Activated T-cell treated with anti-CD3 and anti-CD28 coated beads for 48 hours (primary cell): ENCODE measurements at places on chromosomes 6 and 20.
A peak's percentile ranks its signal among the peaks of the same experiment; 100 is the strongest.

DNA sequence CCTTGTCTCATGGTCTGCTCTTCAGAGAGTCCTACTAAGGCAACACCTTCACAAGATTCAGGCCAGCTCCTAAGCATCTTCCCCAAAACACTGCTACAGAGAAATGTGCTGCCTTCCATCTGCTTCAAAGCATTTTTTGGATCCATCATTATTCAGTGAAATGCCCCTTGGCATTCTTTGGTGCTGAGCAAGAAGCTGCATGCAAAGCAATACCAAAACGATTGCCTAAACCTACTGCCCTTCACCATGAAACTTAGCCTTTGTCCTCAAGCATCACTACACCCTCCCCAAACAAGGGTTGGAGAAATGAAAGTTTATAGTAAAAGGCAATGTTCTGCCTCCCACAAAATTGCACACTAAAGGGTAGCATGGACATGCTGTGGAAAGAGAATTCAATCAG is 93.5 kb downstream of the SNAP25 start:
- DNase-seq, result no peak

- DNase-seq, result no peak
Observed at GRCh38 chr20:53876956-53877355, 193.4 kb downstream of the BCAS1 start.

GRCh38 chr20:23484081-23484480 is 6.8 kb upstream of the CST8 start:
- DNase-seq, result no peak

- DNase-seq, result no peak
Observed at GRCh38 chr6:169168302-169168630, 85.4 kb downstream of the THBS2 start.

DNA sequence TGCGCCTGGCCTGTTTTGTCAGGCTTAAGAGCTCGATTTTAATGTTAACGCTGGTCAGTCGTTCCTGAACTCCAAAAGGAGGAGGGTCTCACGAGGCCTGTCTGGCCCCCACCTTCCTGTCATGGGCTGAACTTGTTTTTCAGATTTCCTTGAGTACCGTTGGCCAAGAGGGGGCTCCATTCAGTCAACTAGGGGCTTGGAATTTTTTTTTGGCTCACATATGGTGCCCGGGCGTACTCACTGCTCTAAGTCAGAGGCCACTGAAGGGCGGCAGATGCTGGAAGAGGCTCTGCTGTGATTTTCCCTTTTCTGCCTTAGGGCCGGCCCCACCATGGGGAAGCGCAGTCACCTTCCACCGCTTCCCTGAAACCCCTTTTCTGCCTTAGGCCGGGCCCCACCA is 6.9 kb upstream of the BIRC7 start:
- DNase-seq, result no peak

DNA sequence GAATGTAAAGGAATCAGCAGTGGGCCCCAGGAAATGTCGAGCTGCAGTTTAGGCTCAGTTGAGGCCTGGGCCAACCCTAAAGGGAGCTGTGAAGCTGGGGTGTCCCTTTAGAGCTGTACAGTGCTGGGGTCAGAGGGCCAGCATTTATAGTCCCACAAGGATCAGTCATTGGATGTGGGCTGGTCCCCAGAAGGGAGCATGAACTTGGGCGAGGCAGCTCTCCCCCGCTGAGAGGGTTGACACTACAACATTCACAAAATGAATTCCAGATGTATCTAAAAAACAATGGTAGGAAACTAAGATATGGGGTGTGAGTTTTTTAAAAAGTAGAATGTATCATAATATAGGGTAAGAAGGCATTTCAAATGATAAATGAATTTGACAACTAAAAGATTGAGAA is 29.7 kb upstream of the TMX4 start:
- no peak for DNase-seq

GRCh38 chr6:75205776-75206575 is at the start of gene COL12A1:
COL12A1 (minus strand) TSS chr6:75206053; CDS start chr6:75202792, 3,261 bp downstream.
- no peak for DNase-seq

DNA sequence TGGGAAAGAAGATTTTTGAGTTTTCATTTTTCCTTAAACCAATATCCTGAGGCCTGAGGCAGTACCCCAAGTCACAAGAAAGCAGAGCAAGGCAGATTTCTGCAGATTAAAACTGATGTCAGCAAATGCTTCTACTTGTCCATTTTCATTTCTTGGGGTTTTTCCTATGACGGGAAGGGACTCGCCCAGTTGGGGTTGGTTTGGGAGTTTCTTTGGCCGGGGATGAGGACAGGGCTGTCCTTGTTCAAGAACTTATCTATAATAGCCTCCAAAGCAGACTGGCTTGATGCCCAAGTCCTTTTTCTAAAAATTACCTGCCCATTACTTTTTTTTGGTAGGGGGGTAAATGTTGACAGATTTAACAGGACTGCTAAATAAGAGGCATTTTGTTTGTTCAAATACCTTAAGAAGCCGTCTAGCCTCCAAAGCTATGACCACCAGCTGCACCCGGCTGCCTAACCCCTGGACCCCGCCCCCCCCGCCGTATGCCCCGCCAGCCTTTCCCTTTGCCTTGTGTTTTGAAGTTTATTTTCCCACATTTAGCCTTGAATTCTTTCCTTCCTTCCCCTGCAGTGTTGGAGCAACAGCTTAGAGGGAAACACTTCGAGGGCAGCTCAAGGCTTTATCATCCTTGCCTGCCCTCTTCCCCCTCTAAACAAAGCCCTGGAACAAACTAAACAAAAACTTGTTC is 2.5 kb downstream of the KCNK5 start:
- DNase-seq, result no peak

- no peak for DNase-seq
Observed at GRCh38 chr6:123777563-123777962, 26.1 kb upstream of the NKAIN2 start.

DNA sequence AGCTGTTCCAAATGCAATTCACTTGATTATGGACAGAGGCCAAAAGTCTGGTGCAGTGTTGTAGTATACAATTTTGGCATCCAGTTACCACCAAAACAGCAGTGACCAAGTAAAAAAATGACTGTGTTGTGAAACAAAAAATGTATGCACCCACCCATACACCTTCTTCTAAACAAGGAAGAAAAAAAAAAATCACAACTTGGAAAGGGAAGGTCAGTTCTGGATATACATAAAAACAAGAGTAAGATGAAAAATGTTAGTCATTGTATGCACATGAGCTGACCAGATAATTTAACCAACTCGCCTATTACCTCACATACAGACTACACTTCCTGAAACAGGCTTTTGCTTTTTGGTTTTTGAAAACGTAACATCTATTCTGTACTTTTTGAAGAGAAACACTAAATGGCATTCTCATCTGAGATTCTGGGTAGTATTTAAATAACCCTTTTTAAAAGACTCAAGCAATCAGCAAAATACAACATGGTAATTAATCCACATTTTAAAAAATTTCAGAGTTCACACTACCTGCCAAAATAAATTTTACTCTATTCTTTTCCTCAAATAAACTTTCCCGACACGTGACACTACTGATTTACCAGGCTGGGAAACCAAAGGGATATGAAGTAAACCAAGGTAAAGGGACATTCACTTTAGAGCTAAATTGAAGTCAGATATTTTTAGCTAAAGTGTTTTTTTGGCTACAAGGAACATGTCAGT is 141.6 kb upstream of the SHLD1 start:
- no peak for DNase-seq

GRCh38 chr6:42962502-42963178 is 2.1 kb downstream of the GNMT start:
- no peak for DNase-seq

DNA sequence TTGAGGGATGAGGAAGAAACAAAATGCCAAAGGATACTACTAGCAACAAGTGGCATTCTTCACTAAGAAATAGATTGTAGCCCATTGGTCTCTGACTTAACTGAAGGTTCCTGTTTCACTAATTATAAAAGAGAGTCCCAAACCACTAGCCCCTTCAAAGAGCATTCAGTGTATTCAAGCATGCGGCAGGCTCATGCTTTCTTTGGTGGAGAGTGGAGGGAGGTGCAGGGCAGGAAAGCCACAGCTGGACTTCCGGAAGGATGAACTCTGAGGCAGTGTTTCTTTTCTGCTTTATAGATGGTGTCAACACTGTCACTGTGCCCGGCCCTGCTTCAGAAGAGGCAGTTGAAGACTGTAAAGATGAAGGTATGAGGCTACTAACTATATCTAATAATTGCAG is 636.1 kb downstream of the KIF16B start:
- DNase-seq, result no peak

DNA sequence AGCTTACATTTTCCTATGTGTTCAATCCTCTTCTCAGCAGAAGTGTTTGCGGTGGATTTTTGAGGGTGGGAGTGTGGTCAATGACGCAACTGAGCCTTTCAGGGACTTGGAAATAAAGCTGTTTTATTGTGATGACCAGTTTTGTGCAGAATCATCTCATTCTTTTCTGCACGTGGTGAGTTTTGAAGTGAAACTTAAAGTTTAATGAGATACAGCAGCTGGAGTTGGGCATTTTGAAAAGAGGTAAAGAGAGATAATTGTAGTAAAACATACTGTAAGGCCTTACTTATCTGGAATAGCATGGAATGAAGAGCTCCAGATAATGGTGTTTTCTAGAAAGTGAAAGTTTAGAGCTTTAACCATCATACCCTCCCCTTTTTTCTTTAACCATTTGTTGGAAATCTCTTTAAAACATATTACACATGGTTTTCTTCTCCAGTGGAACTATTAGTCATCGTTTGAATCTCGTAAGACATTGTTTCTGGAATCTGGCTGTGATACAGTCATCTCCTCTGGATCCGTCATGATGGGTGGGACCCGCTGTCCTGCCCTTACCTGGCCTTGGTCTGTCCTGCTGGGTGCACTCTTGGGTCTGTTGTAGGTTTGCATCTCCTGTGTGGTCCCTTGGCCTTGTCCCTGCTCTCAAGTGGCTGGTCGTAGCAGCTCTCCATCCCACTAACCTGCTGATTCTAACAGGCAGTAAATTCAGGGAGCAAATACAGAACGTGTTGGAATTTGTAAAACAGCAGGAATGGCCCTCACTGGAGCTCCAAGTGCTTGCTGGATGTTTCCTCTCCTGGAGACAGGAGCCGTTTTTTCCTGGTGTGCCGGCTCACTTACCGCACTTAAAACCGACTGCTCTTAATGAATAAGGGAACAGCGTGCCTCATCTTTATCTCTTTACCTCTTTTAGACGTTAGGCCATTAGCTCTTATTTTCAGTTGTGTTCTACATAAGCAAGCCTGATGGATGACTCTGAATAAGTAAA is 29.8 kb downstream of the UST start:
- DNase-seq, result no peak

DNA sequence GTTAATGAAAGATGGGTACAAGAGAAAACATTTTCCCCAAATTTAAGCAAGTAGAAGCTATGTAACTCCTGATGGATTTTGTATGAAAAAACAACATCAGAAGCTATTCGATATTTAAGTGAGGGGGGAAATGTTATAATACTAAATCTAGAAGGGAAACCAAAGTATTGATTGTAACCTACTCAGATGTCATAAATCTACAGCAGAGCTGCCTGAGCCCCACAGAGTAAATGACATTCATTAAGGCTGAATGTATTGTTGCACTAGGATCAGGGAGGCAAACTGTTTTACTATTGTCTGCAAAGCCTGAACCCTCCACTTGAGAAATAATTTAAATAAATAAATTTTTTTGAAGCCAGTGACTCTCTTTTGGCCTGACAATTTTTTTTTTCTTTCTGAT is 19.3 kb downstream of the ANKRD6 start:
- DNase-seq, result no peak

DNA sequence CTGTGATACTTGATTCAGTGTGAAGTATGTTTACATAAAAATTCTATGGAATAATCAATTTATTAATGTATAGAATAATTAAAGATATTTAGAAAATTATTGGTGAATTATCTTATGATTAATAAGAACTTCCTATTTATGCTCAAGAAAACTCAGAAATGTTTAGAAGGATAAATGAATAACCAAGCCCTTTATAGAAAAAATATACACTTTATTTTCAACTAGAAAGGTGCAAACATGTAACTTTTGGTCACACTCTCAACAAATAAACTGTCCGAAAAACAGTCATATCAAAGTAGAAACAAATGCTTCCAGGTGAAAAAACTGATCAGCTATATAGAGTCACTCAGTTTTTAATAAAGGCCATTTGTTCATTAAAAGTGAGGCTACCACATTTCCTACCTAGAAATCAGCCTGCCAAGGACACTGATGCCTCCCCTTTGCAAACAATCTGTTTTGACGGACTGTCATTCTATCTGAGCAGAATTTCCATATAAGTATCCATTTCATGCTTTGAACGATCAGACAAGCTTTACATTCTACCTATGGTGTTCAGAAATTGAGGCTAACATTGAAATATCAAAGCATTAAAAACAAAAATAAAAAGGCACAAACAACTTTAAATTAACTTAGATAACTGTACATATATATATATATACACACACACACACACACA is 3.0 kb downstream of the CCN2 start:
- DNase-seq, result no peak

DNA sequence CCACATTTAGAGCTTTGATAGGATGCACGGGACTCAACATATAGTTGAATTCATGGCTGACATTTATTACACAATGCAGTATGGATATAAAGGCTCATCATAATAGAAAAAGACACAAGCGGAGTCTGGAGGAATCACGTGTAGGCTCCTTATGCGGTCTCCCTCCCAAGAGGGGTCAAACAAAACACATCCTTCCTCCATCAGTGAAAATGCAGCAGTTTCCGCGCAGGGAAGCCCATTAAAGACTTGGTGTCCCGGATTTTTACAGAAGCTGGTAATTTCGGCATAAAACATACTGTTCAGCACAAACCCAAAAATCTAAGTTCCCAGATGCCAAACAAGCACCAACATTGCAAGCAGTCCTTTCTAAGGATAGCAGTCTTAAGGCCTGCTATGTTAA is 1.1 kb downstream of the USP45 start:
- DNase-seq, result no peak

DNA sequence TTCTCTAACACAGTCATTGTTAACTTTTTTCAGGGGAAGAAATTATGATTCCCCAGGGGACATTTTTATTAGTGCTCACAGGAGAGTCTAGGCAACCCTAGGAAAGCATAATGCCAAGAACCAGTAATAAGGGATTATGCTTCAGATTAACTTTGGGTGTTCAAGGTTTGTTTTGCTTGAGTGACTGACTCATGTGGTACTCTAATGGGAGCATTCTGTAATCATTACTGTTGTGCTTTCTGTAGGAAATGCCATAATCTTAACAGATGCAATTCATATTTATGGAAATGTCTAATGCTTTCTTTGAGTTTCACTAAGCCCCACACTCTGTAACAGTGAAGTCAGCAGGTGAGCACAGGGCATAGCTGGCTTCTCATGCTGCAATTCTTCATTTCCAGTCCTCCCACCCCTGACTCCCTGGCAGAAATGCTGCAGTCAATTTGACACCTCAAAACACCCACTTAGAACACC is 263.4 kb upstream of the MAN1A1 start:
- DNase-seq, result no peak

- DNase-seq, result no peak
Observed at GRCh38 chr20:46000262-46000996, 8.3 kb upstream of the MMP9 start.

GRCh38 chr20:37651932-37652331 is 41.9 kb upstream of the CTNNBL1 start:
- peak; percentile 35 for DNase-seq

GRCh38 chr6:5201271-5201670 is 59.5 kb downstream of the LYRM4 start:
- DNase-seq, result no peak

DNA sequence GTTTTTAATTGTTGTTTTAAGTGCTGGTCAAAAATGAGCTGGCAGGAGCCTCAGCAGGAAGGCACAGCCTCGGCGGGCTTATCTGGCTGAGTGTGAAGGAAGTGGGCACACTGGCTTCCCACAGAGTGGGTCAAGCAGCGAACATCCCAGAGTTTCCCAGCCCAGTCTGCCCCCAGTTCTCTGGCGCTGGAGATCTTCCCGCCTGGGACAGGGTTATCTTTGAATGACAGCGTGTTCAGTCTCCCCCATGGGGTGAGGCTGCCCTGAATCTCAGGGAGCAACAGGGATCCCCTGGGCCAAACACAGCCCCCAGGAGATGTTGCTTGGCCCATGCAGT is 122.2 kb upstream of the PTPN1 start:
- no peak for DNase-seq
